Activated T-helper 1 cell treated with anti-CD3 and anti-CD28 coated beads, Interleukin-12 subunit alpha, Interleukin-12 subunit beta, Interleukin-2, Interleukin-4 antibody, amounts not matched to agents 30 ng/mL and 10 ng/mL and 1 ng/mL, durations not matched to agents 14 hours and 24 hours and 36 hours (primary cell): ENCODE measurements at places on chromosomes 4 and X. TPM values are rescaled to one million over a fixed set of nuclear protein-coding genes. Genes with fewer than 3 reads are reported as not detected.
A peak's percentile ranks its signal among the peaks of the same experiment; 100 is the strongest.

DNA sequence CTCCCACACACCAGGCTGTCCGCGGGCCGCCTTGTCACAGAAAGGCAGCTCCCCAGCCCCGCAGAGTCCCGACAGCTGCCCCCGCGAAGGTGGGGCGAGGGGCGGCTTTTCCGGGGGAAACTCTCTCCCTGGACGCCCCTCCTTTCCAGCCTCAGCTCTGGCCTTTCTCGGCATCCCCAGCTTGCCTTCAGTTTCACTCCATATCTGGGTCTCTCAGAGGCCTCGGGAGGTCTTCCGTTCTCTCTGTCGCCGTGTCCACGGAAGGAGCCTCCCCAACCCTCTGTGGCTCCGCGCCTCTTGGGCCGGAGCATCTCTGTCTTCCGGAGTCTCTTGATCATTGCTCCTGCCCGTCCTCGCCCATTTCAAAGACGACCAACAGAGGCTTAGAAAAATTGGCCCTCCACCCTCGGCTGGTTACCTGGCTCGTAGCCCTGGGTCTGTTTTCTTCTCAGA lies 6.1 kb upstream of the MSX1 start:
- H3K4me1 ChIP-seq, result peaks cover 11% of the 10 kb centered on the region
- H3K36me3 ChIP-seq, result peaks cover under 1% of the 10 kb centered on the region
- no peak overlapping the region for H3K27ac ChIP-seq

DNA sequence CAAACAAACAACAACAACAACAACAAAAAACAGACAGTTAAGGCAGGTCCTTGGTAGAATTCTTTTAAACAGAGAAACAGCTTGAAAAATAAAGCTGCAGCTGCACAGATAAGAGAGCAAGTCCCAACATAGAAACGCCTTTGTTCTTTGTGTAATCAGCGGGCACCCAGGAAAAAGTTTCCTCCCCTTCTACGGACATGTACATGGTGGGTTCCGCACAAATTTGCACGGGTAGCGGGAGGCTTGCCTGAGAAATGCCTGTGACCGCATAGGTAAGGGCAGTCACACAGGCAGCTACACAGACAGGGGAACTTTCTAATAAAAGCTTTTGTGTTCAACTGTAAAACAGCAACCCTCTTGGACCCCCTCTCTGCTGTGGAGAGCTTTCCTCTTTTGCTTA lies 25.7 kb upstream of the CT47A1 start:
- no peak for DNase-seq
- no peaks in the 10 kb centered on the region for H3K36me3 ChIP-seq
- H3K27ac ChIP-seq, result no peak overlapping the region
- no peak overlapping the region for H3K4me3 ChIP-seq
- no peaks in the 10 kb centered on the region for H3K4me1 ChIP-seq
- H3K27me3 ChIP-seq, result peaks cover 2% of the 10 kb centered on the region

MAGEA2B gene
- total RNA-seq, result not detected in 2 replicates

- no peaks in the 10 kb centered on the region for H3K4me1 ChIP-seq
- no peak for DNase-seq
- no peak overlapping the region for H3K27ac ChIP-seq
- no peaks in the 10 kb centered on the region for H3K36me3 ChIP-seq
- H3K27me3 ChIP-seq, result peaks cover 2% of the 10 kb centered on the region
- no peak overlapping the region for H3K4me3 ChIP-seq
Measured at GRCh38 chr4:74522251-74522991, 77.5 kb downstream of the AREG start.

NXF2 gene
- total RNA-seq, result not detected in 2 replicates

GRCh38 chr4:133775881-133776280 lies 425.7 kb downstream of the PABPC4L start:
- no peaks in the 10 kb centered on the region for H3K27me3 ChIP-seq
- no peak overlapping the region for H3K4me3 ChIP-seq
- H3K36me3 ChIP-seq, result no peaks in the 10 kb centered on the region

- H3K4me1 ChIP-seq, result no peaks in the 10 kb centered on the region
- no peak overlapping the region for H3K4me3 ChIP-seq
- H3K27me3 ChIP-seq, result no peaks in the 10 kb centered on the region
- H3K27ac ChIP-seq, result no peak overlapping the region
- no peak for DNase-seq
Measured at GRCh38 chrX:118251271-118251670, 94.6 kb upstream of the WDR44 start.

RNF212 gene
- total RNA-seq, result 0.93 and 1.5 TPM in 2 replicates

- DNase-seq, result no peak
- no peak overlapping the region for H3K4me3 ChIP-seq
- no peak overlapping the region for H3K27ac ChIP-seq
- H3K36me3 ChIP-seq, result no peaks in the 10 kb centered on the region
- no peaks in the 10 kb centered on the region for H3K27me3 ChIP-seq
Measured at GRCh38 chr4:163707873-163708272, 213.4 kb downstream of the TMA16 start.

GRCh38 chr4:100486496-100486895 lies 31.3 kb downstream of the EMCN start:
- H3K4me1 ChIP-seq, result no peaks in the 10 kb centered on the region
- peaks cover 5% of the 10 kb centered on the region for H3K27me3 ChIP-seq
- no peak overlapping the region for H3K4me3 ChIP-seq
- no peak overlapping the region for H3K27ac ChIP-seq
- H3K36me3 ChIP-seq, result no peaks in the 10 kb centered on the region
- DNase-seq, result no peak

CTAG2 gene
- total RNA-seq, result not detected in 2 replicates

DNA sequence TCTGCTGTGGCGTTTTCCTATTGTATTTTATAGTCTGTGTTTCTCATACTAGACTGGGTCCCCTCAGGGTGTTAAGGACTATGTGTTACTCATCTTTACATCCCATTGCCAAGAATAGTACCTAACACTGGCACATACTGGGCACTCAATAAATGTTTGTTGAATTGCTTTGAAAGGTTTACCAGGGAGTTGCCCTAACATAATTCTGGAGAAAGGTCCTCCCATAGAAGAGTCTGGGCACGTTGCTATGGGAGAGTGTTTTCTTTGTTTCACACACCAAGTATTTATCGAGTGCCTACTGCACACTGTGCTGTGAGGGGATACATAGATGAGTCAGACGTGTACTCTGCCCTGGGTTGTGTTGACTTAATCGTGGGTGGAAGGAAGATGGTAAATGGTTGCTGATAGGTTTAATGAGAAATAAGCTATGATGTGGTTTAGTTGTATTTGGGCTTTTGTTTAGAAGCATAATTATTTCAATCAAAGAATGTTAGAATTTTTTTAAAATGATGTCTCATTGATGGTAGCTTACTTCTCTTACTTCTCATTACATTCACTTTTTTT lies 42.9 kb downstream of the AFF1 start:
- DNase-seq, result no peak
- H3K36me3 ChIP-seq, result peaks cover 11% of the 10 kb centered on the region
- no peak overlapping the region for H3K27ac ChIP-seq

GRCh38 chr4:181835348-181835747 lies 407.9 kb upstream of the TENM3 start:
- no peak for DNase-seq
- no peaks in the 10 kb centered on the region for H3K36me3 ChIP-seq
- H3K4me1 ChIP-seq, result no peaks in the 10 kb centered on the region
- H3K27ac ChIP-seq, result no peak overlapping the region
- H3K27me3 ChIP-seq, result no peaks in the 10 kb centered on the region
- H3K4me3 ChIP-seq, result no peak overlapping the region

GAGE2A gene
- total RNA-seq, result not detected in 2 replicates

DNA sequence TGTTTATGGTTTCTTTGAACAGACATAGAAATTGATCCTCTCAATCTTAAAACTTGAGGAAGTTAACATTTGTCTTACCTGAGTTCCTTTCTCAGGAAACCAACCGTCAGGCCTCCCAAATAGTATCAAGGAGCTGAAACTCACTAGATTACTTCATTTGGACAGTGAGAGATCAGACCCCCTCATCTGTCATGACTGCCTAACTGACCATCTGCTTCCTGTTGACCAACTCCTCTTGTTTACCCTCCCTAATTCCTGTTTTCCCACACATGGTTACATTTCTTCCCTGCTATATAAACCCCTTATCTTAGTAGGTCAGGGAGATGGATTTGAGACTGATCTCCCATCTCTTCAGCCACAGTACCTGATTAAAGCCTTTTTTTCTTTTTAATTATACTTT lies 46.2 kb upstream of the NMU start:
- H3K36me3 ChIP-seq, result no peaks in the 10 kb centered on the region
- no peaks in the 10 kb centered on the region for H3K4me1 ChIP-seq
- H3K27me3 ChIP-seq, result peaks cover 3% of the 10 kb centered on the region
- no peak overlapping the region for H3K4me3 ChIP-seq
- DNase-seq, result no peak
- H3K27ac ChIP-seq, result no peak overlapping the region

GRCh38 chrX:72143609-72143907 lies 11.8 kb upstream of the RTL5 start:
- H3K27ac ChIP-seq, result no peak overlapping the region
- H3K4me3 ChIP-seq, result no peak overlapping the region
- DNase-seq, result no peak
- H3K36me3 ChIP-seq, result peaks cover 5% of the 10 kb centered on the region
- peaks cover 27% of the 10 kb centered on the region for H3K27me3 ChIP-seq

GRCh38 chr4:163492951-163493504 lies 1.5 kb upstream of the TMA16 start:
- peaks cover 8% of the 10 kb centered on the region for H3K27me3 ChIP-seq
- H3K36me3 ChIP-seq, result peaks cover 8% of the 10 kb centered on the region
- DNase-seq, result no peak
- H3K27ac ChIP-seq, result no peak overlapping the region

GRCh38 chrX:135330706-135331105 lies 21.4 kb downstream of the ETDC start:
- peaks cover 8% of the 10 kb centered on the region for H3K4me1 ChIP-seq
- H3K27me3 ChIP-seq, result no peaks in the 10 kb centered on the region
- no peak overlapping the region for H3K4me3 ChIP-seq
- no peak for DNase-seq

GRCh38 chr4:69717778-69718177 lies 42.6 kb downstream of the SULT1B1 start:
- no peak overlapping the region for H3K27ac ChIP-seq
- H3K27me3 ChIP-seq, result peaks cover 1% of the 10 kb centered on the region
- no peak for DNase-seq
- no peaks in the 10 kb centered on the region for H3K36me3 ChIP-seq
- no peaks in the 10 kb centered on the region for H3K4me1 ChIP-seq

PCDH19 gene
- total RNA-seq, result 0.03 TPM in 1 of 2 replicates, not detected in the other

GRCh38 chrX:39935411-39936064 lies 162.2 kb downstream of the BCOR start:
- no peak overlapping the region for H3K4me3 ChIP-seq
- peaks cover 11% of the 10 kb centered on the region for H3K4me1 ChIP-seq
- H3K27ac ChIP-seq, result no peak overlapping the region
- H3K36me3 ChIP-seq, result peaks cover 2% of the 10 kb centered on the region

DNA sequence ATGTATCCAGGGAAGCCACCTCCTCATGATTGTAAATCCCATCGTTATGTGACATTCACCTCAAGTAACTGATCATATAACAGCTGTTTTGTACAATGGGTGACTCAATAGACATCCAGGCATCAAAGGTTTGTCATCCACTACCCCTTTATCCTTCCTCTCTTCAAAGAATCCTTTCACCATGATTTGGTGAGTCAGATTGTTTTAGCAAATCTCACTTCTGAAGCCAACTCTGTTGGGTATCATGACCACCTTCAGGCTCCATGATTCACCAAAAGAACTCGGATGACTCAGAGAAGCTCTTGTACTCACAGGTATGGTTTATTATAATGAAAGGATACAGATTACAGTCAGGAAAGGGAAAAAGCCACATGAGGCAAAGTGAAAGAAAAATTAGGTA lies 132.1 kb downstream of the PWWP3B start:
- no peaks in the 10 kb centered on the region for H3K27me3 ChIP-seq

SLC7A11 gene
- 2.6 and 2.7 TPM in 2 replicates for total RNA-seq

CXCL8 gene
- 10.7 and 13.4 TPM in 2 replicates for total RNA-seq

DNA sequence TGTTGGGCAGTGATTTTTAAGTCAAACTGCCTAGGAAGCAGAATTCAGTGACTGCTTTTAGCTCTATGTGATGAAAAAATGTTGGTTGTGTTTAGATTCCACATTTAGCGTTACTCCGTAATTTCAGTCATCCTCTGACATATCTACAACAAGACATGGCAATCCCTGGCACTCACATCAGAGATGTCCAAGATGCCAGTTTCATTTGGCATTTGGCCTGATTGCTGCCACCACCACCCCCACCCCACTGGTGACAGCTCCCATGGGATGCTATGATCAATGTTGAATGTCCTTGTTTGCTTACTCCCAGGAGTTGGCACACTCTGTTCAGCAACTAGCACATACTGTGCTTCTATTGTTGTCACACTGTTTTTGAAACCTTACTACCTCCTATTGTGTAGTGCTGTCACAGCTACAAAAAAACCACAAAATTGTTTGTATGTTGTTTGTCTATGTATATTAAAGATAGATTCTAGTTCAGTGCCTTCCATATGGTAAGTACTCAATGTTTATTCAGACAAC lies 101.4 kb downstream of the AWAT2 start:
- H3K27me3 ChIP-seq, result no peaks in the 10 kb centered on the region
- H3K36me3 ChIP-seq, result no peaks in the 10 kb centered on the region
- no peaks in the 10 kb centered on the region for H3K4me1 ChIP-seq
- DNase-seq, result no peak

BLTP1 gene
- total RNA-seq, result 25.4 and 30.8 TPM in 2 replicates

RPS6KA6 gene
- total RNA-seq, result not detected in 2 replicates

- H3K27me3 ChIP-seq, result peaks cover 10% of the 10 kb centered on the region
- H3K36me3 ChIP-seq, result no peaks in the 10 kb centered on the region
- DNase-seq, result no peak
- H3K4me1 ChIP-seq, result no peaks in the 10 kb centered on the region
Measured at GRCh38 chr4:16029262-16029661, 54.6 kb downstream of the PROM1 start.

GRCh38 chr4:121072224-121073003 lies at the start of gene NDNF:
Gene NDNF (minus strand): TSS chr4:121072535. CDS start chr4:121045837, 26,698 bp downstream.
- H3K27ac ChIP-seq, result peak within 1 kb of the TSS; percentile 59
- H3K4me3 ChIP-seq, result peak within 1 kb of the TSS; percentile 82
- H3K4me1 ChIP-seq, result peaks cover 20% of the 10 kb centered on the region
- no peaks in the 10 kb centered on the region for H3K36me3 ChIP-seq
- peak; percentile 34 for DNase-seq

FGF5 gene
- total RNA-seq, result 0.05 TPM in 1 of 2 replicates, not detected in the other

XAGE2 gene
- not detected in 2 replicates for total RNA-seq

GRCh38 chrX:85379174-85379907 lies at the start of gene POF1B:
Gene POF1B (minus strand): TSS chrX:85379665. CDS start chrX:85379454, 211 bp downstream.
- no peak for DNase-seq
- no peaks in the 10 kb centered on the region for H3K36me3 ChIP-seq
- no peak within 1 kb of the TSS for H3K27ac ChIP-seq
- no peaks in the 10 kb centered on the region for H3K4me1 ChIP-seq

TRPC5OS gene
- total RNA-seq, result not detected in 2 replicates

DNA sequence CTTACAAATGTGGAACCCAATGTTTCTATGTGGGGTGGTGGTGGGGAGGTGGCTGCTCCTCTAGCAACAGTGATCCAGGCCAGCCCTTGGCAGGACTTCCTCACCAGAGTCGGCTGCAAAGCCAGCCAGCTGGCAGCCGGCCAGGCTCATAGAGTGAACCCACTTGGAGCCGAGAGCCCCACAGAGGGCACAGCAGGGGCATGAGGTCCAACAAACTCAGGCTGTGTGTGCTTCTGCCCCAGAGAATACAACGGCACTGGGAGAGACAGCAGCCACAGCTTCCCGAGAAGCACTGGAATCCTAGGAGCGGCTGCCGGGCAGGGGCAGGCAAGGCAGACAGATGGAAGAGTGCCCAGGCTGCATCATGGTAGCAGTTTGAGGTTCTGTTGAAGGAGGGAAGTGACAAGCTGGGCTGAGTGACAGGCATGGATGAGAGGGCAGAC lies 23.5 kb upstream of the SOWAHD start:
- no peak for DNase-seq
- H3K36me3 ChIP-seq, result no peaks in the 10 kb centered on the region
- peaks cover 8% of the 10 kb centered on the region for H3K27me3 ChIP-seq
- no peak overlapping the region for H3K4me3 ChIP-seq
- no peak overlapping the region for H3K27ac ChIP-seq
- H3K4me1 ChIP-seq, result no peaks in the 10 kb centered on the region
